Eye (tissue), 1 donor: ENCODE measurements at places on chromosomes 5 and 9.
A peak's percentile ranks its signal among the peaks of the same experiment; 100 is the strongest.

GRCh38 chr5:172640822-172641358, at the start of gene NEURL1B:
TSS of gene NEURL1B (plus strand) at chr5:172641263. CDS start at chr5:172641407, 144 bp downstream.
- DNase-seq, result peak; percentile 92

DNA sequence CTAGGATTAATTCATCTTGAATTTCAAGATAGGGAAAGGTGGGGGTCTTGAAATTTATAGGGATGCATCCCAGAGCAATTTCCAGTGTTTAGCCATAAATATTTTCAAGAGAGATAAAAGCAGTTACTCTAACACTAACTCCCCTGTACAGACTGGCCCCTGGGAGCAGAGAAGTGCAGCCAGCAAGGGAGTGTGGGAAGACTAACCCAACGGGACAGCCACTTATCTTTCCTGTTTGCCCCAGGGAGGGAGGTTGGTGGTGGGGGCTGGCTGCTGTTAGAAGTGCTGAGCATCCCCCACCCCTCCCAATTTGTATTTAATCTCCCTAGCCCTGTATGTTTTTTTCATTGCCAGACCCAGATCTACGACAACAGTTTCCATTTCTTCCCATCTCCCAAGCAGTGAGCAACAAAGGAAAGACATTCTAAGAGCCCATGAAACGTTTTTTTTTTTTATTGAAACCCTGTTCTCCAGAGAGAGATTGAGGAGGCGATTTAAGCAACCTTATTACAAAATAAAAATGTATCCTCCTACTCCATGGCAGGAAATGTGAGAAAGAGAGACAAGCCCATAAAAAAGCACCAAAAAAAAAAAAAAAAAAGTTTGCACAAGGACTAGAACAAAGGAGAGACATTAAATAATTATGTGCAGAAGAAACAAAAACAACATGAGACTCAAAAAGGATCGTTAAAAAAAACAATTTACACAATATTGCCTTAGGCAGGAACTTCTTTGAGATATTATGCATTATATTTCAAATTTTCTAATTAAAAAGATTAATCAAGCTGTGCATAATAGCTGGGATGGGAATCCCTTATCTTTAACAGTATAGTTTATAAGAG, 343.4 kb downstream of the ARHGEF28 start:
- DNase-seq, result no peak

GRCh38 chr9:125985142-125985997, 238.2 kb downstream of the PBX3 start:
- DNase-seq, result no peak

DNA sequence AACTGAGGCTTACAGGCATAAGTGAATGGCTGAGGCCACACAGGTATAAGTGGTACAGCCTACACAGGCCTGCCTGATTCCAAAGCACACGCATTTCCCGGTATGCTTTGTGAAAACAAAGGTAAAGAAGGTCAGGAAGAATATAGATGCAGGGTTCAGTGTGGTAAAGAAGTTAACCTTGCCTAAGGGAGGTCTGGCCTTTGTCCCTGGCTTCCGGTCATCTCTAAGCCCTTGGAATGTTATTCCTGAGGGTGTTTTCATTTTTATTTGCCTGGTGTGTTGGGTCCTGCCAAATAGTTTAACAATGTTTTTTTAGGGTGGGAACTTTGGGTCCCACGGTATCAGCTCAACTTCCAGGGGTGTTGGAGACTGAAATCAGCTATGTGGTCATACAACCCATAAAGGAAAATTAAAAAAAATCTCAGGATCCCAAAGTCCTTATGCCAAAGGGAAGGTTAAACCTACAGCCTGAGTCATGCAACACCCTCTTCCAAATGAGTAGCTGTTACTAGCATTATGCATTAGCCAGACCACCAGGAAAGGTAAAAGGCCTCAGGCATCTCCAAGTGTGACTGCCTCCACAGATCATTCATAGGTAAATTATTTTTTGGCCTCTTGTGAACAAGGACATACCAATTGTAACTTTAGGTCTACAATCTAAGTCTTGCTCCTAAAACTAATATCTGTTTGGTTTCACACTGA, 124.6 kb downstream of the ATP10B start:
- no peak for DNase-seq

DNA sequence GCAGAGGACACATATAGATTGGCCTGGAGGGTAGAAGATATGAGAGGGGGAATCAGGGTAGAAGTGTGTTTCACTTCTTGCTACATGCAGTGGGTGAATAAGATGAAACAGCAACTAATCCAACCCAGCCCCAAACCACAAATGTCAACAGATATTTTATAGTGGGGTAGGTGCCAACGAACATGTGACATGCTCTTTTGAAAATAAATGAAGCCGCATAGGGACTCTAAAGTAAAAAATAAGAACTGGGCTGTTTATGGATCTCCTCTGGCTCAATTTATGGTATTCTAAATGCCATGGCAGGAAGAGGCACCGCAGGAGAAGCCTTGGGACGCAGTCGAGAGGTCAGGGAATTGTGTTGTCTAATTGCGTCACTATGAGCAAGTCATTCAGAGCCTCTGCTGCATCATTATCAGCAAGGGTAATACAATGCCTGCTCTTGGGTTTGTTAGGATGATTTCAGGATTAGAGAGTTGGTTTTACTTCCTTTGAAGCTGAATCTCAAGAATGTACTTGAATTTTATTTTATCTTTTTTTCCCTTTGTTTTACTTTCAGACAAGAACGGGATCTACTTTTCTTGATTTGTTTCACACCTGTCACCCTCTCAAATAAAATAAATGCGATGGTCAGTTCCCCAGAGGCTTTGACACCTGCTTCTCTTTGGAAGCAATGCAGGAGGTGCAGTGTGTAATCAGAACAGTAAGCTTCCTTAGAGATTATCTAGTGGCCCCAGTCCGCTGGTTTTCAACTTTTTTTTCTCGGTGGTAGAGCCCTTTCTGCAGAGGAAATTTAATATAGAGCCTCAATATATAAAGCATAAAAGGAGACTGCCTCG, 375.6 kb upstream of the CLINT1 start:
- DNase-seq, result peak; percentile 15

- no peak for DNase-seq
Observed at GRCh38 chr9:100020121-100020795, 78.5 kb downstream of the ERP44 start.

DNA sequence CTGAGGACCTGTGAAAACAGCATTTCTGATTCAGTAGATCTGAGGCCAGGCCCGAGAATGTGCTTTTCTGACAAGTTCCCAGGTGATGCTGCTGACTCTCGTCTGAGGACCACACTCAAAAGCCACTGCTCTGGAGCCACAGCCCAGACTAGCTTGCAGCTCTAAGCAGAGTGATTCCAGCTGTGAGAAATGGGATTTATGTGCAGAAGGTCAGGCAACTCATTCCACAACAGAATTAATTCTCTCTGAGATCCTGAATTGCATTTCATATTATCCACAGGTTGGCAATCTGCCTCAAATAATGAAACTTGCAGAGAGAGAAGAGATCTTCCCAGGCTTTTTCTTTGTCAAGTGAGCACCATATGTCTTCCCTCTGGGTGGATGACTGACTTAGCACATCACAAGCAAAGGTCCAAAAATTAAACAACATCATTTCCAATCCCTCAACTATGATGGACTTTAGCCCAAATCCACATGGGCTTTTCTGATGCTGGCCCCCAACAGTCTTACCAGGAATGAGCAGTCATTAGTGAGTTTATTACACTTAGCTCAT, 140.2 kb downstream of the ALDH1A1 start:
- DNase-seq, result peak; percentile 46

DNA sequence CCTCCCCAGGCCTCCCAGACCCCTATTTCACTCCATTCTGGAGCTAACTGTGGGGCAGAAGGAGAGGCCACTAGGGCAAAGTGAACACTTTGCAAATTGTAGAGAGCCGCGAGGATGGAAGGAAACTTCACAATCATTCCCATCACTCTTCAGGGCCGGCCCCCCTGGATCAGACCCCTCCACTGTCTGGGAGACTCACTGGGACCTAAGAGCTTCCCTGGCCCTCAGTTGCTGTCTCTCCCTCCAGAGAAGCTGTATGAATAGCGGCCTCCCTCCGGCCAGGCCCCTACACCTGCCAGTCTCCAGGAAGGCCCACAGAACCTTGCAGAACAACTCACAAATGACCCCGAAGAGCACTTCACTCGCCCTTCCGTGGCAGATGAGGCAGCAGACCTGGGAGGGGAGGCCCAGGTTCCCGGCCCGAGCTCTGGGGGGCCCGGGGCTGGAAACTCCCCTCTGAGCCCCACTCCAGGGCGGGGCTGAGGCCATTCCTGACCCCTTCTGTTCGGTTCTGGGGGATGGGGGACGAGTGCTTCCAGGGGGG, 141.9 kb upstream of the IER5L start:
- no peak for DNase-seq

- DNase-seq, result no peak
Observed at GRCh38 chr5:81450940-81451339, 57.0 kb upstream of the ACOT12 start.

- DNase-seq, result no peak
Observed at GRCh38 chr9:87290241-87291052, 207.2 kb upstream of the DAPK1 start.

- no peak for DNase-seq
Observed at GRCh38 chr9:5288591-5288990, 15.9 kb downstream of the RLN2 start.

GRCh38 chr5:126301056-126301455, 122.2 kb upstream of the GRAMD2B start:
- DNase-seq, result no peak

DNA sequence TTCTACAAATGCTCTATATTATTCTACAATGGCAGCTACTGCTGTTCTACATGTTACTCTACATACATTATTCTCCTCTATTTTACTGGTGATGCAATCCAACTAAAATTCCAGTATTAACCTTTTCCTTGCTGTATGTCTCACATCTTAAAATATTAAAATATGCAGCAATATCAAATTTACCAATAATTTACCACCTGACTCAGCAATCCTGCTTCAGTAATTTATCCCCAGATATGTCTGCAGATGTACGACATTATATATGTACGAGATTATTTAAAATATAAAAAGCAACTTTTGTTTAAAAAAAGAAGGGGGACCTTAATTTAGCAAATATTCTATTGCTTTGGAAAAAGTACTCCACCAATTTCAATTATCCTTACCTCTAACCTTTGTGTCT, 11.6 kb downstream of the KIF3A start:
- no peak for DNase-seq

- DNase-seq, result no peak
Observed at GRCh38 chr5:14440223-14440581, 141.4 kb upstream of the OTULINL start.

DNA sequence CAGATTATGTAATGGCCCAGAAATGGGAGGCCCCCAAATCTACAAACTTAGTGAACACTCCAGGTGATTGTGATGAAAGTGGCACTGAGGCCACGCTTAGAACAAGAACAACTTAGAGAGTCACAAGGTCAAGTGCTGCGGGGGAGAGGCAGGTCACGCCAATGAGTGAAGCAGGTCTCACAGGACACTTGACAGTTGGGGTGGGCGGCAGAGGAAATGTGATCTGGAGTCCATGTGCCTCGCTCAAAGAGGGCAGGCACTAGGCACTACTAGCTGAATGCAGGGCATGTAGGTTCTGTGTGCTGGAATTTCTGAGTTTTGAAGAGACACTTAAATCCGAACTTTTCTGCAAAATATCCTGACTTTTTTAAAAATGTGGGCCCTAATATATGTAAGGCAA, 193.2 kb upstream of the RORB start:
- no peak for DNase-seq

GRCh38 chr9:86241216-86241615, 18.2 kb downstream of the C9orf153 start:
- DNase-seq, result no peak

DNA sequence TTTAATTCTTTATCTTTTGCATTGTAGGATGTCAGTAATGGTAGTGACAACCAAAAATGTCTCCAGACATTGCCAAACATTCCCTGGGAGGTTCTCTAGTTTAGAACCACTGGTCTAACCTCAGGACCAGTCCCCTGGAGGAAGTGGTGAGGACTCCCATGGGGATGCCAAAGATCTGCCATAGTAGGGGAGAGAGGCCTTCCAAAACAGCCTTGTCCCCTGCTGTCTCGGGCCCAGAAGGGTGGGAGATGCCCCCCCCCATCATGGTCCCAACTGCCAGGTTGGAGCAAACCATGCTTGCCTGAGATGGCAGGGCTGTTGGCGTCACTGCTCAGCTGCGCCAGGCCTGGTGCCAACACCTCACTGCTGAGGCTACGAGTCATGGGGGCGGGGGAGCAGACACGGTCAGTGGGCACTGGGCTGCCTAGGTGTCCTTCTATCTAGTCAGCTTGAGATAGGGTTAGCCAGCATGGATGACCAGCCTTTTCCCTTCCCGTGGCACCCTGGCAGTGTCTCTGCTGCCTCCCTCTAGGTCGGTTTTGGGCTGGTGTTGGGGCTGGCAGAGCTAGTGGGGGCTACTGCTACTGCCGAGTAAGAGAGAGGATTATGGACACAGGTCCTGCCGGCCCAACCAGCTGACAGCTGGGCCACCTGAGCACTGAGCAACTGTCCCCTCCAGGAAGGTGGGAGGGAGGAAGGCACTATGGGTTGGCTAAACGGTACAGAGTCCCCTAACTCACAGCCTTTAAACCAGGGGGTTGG, 8.3 kb upstream of the CXXC5 start:
- no peak for DNase-seq

- DNase-seq, result no peak
Observed at GRCh38 chr5:131171276-131171810, 599 bp downstream of the LYRM7 start.

- DNase-seq, result peak; percentile 82
Observed at GRCh38 chr9:34252670-34253459, 74.0 kb downstream of the UBAP1 start.

DNA sequence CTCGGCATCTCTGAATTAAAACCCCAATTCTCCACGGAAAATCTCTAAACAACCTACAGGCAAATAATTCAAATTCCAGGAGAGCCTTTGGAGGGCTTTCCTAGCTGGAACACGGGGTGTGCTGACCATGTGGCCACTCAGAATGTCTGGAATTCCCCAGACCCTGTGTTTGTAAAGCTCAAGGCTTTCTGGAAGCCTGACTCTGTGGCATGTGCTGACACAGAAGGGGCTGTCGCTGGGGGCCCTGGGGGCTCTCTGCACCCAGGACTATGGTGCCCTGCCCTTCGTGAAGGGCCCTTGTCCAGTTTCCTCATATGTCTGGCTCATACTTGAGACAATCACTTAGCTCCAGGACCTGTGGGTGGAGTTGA, 29.0 kb upstream of the BOD1 start:
- peak; percentile 66 for DNase-seq

DNA sequence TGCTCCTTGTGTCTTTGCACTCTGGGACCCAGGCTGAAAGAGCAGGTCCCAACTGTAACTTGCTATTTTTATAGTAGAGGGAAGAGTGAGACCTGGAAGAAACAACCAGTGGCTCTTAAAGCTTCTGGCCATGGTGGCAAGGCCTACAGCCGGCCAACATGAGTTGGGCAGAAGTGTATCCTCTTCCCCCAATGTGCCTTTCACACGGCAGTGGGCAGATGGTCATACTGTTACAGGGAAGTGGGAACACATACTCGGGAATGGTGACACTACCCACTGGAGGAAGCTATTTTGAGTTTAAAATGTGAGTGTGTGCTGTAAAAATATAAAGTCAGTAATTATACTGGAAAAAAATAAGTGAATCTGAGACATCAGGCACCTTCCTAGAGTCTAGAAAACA, 116.0 kb downstream of the MVB12B start:
- DNase-seq, result no peak

- DNase-seq, result no peak
Observed at GRCh38 chr5:11044581-11044980, 283.5 kb upstream of the DAP start.
